Activated T-cell treated with anti-CD3 and anti-CD28 coated beads for 1 hour (primary cell): ENCODE measurements at places on chromosomes 3 and 15.
A peak's percentile ranks its signal among the peaks of the same experiment; 100 is the strongest.

DNA sequence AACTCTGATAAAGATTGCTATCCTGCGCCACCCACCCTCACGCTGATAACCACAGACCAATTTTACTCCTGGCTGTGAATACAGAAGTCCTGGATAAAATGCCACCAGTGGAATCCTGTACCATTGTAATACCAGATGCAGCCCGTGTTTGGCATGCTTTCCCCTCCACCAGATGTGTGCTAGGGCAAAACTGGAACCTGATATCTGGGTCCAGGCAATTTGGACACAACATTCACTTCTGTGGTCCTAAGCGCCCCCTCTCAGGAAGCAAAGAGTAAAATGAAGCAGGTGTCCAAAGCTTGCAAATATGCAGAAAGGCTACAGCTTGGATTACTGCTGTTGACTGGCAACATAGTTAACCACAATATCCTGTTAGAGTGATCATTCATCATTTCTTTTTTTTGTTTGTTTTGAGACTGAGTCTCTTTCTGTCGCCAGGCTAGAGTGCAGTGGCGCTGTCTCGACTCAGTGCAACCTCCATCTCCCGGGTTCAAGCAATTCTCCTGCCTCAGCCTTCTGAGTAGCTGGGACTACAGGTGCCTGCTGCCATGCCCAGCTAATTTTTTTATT lies 32.8 kb downstream of the LOXL1 start:
- DNase-seq, result no peak

DNA sequence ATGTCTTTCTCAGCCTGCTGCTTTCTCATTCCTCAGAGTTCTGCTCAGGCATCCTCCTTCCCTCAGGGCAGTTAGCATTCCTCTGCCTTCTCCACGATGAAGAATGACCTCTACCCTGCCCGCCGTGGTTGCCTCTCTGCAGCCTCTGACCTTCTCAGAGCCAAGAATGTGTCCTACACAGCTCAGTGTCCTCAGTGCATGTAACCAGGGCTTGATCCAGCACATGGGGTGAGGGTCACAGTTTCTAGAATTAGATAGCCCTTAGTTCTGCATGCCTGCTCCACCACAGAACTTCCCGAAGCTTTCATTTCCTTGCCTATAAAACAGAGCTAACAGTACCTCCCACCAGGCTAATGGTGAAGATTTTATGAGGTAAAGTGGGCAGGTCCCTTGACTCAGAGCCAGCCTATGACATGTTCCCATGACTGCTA lies 182.1 kb downstream of the CLSTN2 start:
- no peak for DNase-seq

GRCh38 chr3:45966371-45966791 lies 23.1 kb downstream of the CXCR6 start:
- no peak for DNase-seq

DNA sequence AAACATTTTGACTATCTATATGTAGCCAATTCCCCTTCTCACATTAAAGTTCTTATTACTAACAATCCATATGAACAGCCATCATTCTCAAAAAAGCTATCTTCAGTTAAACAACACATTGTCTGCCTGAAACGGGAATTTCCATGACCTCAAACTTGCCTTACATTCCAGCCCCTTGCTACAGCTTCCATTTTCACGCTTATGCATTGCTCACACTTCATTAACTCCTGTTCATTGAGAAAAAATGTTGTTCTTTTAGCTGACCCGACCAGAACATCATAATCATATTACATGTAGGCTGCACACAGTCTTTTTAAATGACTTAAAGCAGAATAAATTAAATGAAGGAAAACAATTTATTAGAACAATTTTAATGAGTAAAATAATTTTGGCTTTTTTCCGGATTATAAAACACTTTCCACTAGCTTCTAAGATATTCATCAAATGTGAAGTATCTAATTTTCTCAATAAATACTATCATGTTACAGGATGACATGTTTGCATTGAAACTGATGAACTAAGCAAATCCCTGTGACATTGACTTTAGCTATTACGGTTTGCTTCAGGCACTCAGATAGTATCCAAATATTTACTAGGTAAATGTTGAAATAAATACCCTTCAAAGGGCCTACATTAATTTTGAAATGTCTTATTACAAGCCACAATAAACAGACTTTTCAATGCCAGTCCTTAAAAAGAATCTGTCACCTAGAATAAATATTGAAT lies 49.9 kb downstream of the P3H2 start:
- DNase-seq, result no peak

- no peak for DNase-seq
These were observed 52.4 kb downstream of the ILDR1 start for GRCh38 chr3:121969631-121970030.

DNA sequence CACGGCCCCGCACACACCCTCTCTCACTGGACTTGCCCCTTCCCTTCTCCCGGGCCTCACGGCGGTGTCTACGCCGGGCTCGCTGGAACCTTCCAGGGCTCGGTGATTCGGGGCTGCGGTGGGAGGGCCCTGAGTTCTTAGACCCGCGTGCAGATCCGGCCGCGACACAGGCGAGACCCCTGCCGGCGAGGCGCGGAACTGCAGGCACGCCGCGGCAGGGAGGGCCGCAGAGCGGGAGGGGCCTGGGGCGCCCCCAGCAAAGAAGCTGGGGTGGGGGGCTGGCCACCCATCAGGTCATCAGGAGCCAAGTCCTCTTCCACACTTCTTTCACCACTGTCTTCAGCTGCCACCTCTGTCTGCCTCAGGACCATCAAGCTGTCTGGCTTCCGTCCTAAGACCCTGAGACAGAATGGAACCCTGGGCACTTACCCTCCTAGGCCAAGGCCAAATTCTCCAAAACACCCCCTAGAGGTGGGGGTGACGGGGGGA lies 164.5 kb downstream of the XXYLT1 start:
- peak; percentile 68 for DNase-seq

DNA sequence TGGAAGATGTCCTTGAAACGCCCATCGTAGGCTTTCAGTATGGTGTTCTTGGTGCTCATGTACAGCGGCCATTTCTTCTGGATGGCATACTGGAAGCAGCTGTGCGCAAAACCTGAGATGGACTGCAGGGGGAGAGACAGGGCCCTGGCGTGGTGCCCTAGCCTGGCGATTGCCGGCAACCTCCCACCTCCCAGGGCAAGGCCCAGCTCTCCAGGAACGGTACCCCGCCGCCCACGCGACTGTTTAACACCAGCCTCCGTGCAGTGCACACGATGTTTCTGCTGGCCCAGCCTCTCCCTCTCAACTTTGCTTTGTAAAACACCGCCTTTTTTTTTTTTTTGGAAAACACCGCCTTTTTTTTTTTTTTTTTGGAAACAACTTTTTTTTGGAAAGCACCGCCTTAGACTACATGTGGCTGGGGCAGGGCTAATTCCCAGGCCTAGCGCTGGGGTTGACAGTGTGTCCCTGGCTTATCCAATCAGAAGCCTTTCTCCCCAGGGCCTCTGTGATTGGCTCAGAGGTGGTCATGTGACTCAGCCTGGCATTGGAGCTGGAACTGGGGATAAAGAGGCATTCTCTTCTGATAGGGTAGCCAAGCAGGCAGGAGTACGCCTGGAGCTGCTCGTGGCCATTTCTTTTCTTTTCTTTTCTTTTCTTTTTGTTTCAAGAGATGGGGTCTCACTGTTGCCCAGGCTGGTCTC lies 14.7 kb downstream of the IDH2 start:
- DNase-seq, result no peak

- no peak for DNase-seq
These were observed 17.0 kb downstream of the FNDC3B start for GRCh38 chr3:172056416-172056815.

DNA sequence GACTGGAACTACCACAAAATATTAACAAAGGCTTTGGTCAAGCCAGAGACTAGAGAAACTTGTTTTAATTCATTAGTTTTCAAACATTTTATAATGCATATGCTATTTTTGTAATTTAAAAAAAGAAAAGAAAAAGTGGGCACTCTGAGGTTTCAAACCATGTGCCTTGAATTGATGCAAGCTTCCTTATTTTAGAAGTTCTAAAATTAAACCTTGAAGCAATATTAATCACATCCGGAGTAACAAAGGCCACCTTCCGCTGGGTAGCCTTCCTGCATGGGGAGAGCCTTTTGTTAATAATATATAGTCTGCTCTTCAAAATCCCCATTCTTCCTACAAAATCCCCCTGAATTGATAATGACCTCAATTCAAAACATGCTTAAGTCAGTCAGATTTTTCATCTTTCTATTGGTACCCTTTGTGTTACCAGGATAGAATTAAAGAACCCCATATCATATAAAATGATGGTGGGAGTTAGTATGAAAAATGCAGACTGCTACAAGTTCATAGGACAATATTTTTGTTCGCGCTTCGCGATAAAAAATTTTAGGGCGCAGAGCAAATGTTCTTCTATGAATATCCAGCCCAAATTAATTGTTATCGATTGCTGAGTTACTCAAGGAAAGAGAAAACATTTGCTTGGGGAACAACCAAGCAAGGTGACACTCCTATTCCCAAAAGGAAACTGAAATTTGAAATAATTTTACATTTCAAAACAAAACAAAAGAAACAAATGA lies 30.6 kb downstream of the LDHAL6B start:
- DNase-seq, result no peak

DNA sequence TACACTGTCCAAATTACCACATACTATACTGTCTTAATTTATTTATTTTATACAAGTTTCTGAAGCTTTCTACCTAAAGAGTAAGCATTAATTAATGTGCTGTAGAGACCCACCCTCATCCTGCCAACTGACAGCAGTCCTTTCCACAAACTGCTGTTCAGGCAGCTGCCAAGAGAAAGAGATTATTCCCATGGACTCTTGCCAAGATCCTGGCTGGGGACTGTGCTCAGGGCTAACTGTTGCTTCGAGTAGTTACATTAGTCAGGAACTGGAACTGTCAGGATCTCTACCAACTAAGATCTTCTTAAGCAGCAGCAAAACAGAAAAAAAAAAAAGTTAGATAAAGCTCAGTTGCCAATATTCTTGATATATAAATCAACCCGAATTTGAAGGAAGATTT lies 398.8 kb downstream of the MECOM start:
- DNase-seq, result no peak
